ENCODE measurements at places on chromosomes 16 and 17. TPM values are rescaled to one million over a fixed set of nuclear protein-coding genes. Genes with fewer than 3 reads are reported as not detected.

The KRTAP3-1 gene
- total RNA-seq, result not detected

DNA sequence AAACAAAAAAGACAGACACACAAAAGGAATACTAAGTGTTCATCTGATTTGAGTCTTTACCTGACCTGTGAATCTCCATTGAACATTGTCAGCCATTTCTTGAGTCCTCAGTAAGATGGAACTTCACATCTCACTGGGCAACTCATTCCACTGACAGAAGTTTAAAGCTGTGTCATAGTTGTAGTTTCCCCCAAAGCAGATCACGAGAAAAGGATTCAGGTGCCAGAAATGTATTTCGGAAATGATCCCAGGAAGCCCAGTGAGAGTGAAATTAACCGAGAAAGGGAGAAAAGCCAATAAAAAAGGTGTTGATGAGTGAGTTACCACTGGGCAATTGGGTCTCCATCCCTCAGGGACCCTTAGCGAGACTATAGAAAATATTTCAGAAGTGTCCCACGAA lies 6.5 kb downstream of the CHD9 start:
- no peak for DNase-seq

DNA sequence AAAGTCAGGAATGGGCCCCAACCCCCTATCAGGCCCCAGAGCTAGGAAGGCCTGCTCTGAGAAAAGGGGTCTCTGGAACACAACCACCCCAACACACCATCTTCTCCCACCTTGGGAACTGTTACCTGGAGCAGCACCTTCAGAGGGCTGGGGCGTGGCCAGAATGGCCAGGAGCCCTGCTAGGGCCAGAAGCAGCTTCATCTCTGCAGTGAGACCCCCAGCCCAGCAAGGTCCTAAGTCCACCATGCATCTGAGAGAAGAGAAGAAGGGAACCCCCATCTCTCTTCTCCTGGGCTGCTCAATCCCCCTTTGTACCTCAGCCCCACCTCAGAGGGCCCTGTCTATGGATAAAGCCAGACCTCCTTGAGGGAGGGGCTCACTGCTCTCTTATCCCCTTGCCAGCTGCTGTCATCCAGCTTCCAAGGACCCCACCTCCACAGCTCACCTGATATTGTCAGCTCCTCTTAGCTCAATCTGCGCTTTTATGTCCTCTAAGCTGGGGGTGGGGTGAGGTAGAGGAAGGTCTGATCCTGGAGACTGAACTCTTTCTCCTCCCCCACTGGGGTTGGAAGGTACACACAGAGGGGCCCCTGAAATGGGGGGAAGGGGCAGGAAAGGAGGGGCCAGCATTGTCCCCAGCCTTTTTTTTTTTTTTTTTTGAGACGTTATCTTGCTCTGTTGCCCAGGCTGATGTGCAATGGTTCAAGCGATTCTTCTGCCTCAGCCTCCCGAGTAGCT lies at the start of gene MPO:
MPO (minus strand) TSS at position 456 of the 738 bp plus-strand sequence; CDS start at position 279, 177 bp downstream.
- DNase-seq, result no peak

GRCh38 chr16:87028481-87029320 lies 288.5 kb downstream of the C16orf95 start:
- DNase-seq, result no peak

DNA sequence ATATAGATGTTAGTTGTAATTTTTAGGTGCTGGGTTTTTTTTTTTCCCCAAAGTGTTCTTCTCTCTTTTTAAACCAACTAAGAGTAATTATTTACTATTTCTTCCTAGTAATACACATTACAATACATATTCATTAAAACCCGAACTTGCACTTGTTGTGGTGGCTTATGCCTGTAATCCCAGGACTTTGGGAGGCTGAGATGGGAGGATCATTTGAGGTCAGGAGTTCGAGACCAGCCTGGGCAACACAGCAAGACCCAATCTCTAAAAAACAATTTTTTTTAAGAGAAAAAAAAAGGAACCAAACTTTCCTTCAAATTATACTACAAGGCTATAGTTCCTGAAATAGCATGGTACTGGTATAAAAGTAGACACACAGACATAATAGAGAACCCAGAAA lies 3.8 kb downstream of the EFCAB5 start:
- DNase-seq, result no peak

- no peak for DNase-seq
These were observed 111.1 kb downstream of the OR1D5 start for GRCh38 chr17:2952174-2952845.

GRCh38 chr17:17898673-17899072 lies 61.9 kb upstream of the SREBF1 start:
- DNase-seq, result no peak

GRCh38 chr17:72056155-72056554 lies 64.7 kb upstream of the SOX9 start:
- DNase-seq, result no peak

- DNase-seq, result no peak
These were observed 61.6 kb downstream of the MRTFB start for GRCh38 chr16:14132696-14133048.

The MMP2 gene
- 60.9 TPM for total RNA-seq
